ENCODE measurements at places on chromosomes 7 and 10.

DNA sequence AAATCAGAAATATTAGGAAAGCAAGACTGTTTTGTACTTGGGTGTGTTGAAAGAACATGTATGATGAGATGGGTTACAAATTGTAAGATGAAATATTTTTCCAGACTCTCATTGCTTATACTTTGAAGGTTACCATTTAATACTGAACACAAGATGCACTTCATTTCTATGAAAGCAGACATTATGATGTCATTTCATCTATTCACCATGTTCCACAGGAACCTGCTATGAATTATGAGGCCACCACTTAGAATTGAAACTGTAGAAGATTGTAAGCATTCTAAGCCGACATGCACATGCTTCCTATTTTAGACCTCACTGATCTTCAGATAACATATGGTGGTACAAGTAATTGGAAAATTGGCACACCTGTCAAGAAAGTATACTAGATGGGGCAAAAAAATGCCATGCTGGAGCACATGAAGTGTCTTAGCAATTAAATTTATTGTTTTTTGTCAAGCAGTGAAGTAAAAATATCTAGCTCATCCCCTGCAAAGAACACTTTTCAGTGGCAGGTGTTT lies 195.0 kb downstream of the PHF14 start:
- no peak for DNase-seq

- no peak for DNase-seq
Observed at GRCh38 chr7:146201945-146202344, 85.3 kb downstream of the CNTNAP2 start.

- peak; percentile 34 for DNase-seq
Observed at GRCh38 chr10:106401161-106401560, 763.3 kb downstream of the SORCS1 start.

- peak; percentile 90 for DNase-seq
Observed at GRCh38 chr10:110504111-110504735, 6.5 kb downstream of the DUSP5 start.

DNA sequence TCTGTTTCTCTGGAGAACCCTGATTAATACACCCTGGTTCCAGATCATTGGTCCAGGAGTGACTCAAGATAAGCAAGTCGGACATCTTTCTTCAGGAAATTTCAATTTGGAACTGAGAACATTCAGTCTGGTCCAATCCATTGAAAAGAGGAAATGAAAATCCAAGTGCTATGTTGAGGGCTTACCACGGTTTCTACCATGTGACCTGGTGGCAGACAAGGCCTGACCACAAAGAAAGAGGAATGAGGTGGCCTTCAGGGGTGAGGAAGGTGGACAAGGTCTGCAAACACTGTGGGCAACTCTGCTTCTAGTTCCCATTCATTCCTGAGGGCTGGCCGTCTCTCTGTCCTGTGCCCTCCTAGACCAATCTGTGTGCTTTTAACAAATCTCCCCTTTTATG lies 149.2 kb upstream of the GHITM start:
- DNase-seq = no peak

- no peak for DNase-seq
Observed at GRCh38 chr10:7794251-7795026, 6.5 kb downstream of the ATP5F1C start.

GRCh38 chr7:101964680-101965452 lies 147.4 kb downstream of the CUX1 start:
- no peak for DNase-seq

GRCh38 chr7:12091231-12091630 lies 119.9 kb upstream of the TMEM106B start:
- no peak for DNase-seq

DNA sequence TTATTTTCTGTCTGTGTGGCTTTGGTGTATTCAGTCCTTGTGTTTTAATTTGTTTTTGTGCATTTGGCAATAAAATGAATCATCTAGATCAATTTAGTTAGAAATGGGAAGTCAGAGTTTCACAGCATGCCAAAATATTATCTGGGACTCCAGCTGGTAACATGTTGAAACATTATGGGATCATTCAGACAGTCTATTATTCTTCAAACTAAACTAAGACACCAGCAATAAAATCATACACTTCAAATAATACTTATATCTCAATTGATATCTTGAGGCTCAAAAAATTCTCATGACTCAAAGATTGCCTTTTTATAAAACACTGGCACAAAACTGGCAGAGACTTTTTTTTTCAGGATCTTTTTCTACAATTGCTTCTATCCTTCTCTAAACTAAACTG lies 5.8 kb upstream of the RP9 start:
- DNase-seq = no peak

GRCh38 chr10:48604991-48605508 lies at the start of gene ARHGAP22:
TSS of gene ARHGAP22 (minus strand) at chr10:48605073. CDS start at chr10:48604796, 277 bp downstream.
- DNase-seq = peak; percentile 58

- no peak for DNase-seq
Observed at GRCh38 chr10:4239186-4239585, 454.2 kb upstream of the KLF6 start.

DNA sequence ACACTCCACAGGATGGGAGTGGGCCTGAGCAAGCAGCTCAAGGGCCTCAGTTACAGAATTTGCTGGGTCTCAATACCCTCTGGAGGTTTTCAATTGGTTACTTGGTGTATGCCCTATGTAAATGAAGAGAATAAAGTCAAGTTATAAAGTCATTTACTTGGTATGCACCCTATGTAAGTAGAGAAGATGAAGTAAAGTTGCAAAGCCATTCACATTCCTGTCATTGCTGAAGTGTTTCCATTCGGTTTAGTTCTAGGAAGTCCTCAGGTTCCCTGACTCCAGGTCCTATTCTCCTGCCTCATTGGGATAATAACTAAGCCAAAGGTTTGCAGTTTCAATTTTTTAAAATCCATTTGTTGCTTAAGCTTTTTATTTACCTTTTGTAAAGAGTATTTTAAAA lies 272.6 kb upstream of the NPSR1 start:
- no peak for DNase-seq

- DNase-seq = no peak
Observed at GRCh38 chr10:12785415-12785831, 216.1 kb downstream of the CCDC3 start.

GRCh38 chr10:117138838-117139580 lies 939 bp upstream of the VAX1 start:
- DNase-seq = no peak

- peak; percentile 76 for DNase-seq
Observed at GRCh38 chr10:45249978-45250693, 65.3 kb downstream of the OR13A1 start.

DNA sequence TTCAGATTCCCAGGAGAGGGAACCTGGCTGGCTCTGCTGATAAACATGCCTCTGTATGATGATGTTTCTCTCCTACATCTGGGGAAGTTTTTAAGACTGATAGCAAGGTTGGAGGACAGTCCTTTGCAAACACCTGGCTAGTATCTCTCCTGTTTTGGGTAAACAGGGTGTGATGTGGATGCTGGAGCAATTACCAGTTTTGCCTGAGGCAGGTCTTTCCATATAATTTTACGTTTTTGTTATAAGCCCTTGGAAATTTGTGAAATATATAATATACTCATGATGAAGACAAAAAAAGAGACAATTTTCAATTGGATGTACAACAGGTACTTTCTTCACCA lies 138.6 kb downstream of the ADAM22 start:
- no peak for DNase-seq
